ENCODE measurements at places on chromosomes 13 and 19.

- no peak for DNase-seq
Observed at GRCh38 chr13:77980592-77980991, 62.0 kb upstream of the EDNRB start.

GRCh38 chr19:33767898-33768413 lies 28.7 kb upstream of the KCTD15 start:
- no peak for DNase-seq

DNA sequence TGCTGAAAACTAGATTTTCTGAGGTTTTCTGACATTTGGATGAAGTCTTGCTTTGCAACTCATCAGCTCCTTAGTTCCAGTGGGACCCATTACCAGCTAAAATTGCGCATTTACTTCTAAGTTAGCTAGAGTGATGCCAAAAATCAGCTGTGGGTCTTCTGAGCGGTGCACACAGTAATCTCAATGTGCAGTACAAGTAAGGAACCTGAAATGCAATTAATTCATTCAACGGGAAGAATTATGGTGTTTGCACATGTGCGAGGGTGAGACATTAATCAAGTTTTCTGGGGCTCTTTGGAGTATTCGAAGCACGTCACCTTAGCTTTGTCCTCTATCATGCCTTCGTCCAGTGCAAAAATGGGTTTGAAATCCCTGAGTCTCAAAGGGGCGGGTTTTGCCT lies 146.2 kb downstream of the MYO16 start:
- no peak for DNase-seq

DNA sequence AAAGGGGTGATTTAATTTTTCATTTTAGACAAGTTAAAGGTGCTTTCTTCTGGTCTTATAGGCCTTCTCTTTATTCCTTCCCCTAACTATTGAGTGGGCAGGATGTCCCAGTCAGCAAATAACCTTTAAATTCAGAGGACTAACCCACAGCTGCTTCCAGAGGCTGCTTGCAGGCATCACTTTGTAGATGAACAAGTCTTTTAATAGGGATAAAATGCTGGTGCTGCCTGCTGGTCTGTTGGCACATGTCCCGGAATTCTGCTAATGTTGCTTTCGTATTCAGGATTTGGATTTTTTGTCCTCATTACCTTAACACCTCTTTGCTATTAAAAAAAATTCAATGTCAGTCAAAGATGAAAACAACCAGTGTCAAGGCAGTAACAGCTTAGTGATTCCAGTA lies 132.7 kb upstream of the KL start:
- no peak for DNase-seq

DNA sequence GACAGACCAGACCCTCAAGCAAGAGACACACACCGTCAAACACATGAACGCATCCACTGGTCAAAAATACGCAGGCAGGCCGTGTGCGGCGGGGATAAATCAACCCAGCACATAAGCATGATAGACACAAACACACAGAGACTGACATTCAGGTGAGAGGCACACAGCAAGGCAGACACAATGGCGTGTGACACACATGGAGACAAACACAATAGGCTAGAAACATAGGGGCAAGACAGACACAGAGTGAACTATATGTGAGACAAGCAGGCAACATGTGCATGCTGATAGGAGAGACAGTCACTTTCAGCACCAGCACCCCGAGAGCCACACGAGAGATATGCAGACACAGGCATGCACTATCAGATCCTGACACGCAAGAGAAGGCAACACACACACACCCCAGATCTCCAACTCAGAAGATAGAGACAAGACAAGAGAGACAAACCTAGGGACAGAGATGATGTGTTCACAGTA lies 6.9 kb upstream of the JUNB start:
- peak; percentile 35 for DNase-seq

DNA sequence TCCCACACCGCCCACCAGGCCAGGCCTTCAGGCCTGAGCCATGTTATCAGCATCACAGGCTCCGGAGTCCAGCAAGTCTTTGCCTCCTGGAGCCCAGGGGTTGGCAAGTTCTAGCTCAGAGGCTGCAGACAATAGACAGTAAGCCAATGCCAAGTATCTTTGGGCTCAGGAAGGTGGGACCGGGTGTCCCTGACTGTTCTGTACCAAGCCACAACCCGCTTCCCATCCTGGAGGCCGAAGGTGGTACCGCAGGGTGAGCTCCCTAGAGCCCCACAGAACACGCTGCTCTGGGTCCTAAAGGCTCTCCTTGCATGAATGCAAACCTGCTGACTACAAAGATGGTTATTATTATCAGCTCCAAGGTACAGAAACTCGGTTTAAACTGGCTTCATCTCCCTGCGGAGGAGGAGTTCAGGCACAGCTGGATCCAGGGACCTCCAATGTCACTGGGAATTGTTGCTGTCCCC lies 5.5 kb upstream of the FSTL3 start:
- no peak for DNase-seq

DNA sequence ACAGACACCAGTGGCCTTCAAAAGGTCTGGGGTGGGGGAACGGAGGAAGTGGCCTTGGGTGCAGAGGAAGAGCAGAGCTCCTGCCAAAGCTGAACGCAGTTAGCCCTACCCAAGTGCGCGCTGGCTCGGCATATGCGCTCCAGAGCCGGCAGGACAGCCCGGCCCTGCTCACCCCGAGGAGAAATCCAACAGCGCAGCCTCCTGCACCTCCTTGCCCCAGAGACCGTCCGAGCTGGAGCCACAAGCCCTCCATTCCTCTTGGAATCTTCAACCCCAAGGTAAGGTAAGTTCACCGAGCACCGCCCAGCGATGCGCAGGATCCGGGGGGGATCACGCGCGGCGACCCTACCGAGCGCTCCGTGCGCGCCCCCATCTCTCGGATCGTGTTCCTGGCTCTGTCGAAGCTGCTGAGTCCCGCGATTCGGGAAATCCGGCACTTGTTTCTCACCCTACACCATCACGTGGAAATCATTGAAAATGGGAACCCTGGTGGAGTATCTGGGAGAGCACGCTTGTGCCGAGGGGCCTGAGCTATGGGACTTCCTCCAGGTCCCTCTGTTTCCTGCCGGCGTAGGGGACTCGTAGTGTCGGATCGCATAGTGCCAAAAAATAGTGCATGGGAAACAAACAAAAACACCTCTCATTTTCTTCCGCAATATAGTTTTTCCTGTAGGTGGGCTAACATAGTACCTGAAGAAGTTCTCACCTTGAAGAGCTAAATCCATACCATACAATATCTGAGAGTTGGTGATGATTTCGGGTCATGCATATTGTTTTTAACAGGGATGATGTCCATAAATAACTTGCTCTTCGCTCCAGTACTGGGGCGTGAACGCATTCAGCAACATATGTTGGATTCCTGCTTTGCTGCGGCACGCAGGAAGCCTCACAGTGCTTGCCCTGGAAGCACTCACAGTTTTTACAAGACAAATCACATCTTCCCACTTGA lies 9.3 kb downstream of the PDX1 start:
- DNase-seq, result no peak

GRCh38 chr13:102275969-102276368 lies 125.9 kb downstream of the FGF14 start:
- no peak for DNase-seq

- no peak for DNase-seq
Observed at GRCh38 chr13:84823528-84823927, 941.3 kb upstream of the SLITRK1 start.

GRCh38 chr19:33514885-33515551 lies 6.6 kb downstream of the PEPD start:
- peak; percentile 2 for DNase-seq

DNA sequence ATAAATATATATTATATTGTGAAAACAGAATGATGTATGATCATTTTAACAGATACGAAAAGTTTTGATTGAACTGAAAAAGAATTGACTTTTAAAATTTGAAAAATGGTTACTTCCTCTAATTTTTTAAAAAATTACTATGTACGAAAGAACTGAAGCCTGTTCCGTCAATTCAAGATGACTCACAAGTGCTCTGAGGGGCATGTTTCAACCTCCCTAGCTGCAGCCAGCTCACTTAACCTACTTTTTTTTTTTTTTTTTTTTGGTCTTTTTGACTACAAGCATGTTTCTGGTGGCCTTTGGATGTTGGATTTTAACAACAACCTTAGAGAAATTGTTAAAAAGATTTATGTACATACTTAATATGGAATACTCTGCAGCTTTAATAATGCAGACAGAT lies 1139.3 kb downstream of the DIAPH3 start:
- DNase-seq, result no peak

- DNase-seq, result no peak
Observed at GRCh38 chr19:2446381-2446780, 10.4 kb downstream of the LMNB2 start.

DNA sequence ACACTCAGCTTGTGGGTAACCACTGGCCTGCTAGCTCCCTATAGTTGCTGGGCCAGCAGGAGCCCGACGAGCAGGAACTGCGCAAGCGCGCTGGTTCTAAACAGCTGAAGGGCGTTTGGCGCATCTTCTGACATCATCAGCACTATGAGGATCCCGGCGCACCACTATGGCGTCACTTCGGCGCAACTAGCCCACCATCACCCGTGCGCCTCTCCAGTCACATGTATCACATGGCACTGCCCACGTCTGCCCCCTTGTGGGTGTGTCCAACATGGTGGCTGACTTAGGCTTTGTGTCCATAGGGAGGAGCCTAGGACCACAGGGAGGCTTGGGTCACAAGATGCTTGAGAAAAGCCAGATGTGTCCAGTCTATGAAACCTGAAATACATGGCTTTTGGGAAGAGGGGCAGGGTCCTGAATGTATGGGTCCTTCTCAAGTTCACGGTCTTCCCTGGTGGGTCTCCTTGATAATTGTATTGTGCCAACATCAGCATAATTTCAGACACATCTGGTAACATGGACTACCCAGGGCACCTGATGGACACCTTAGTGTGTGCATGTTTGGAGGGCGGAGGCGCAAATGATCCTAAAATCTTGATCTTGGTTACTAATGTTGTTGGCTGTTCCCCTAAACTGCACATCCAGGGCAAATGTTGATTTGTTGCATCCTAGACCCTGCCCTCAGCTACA lies 18.0 kb downstream of the KLK4 start:
- no peak for DNase-seq
